A549 treated with DMSO at 1 μM for 4 hours (cell line): ENCODE measurements at places on chromosomes 2 and 18. TPM values are rescaled to one million over a fixed set of nuclear protein-coding genes. Genes with fewer than 3 reads are reported as not detected.

SCYGR4 gene
- not detected in 5 replicates for total RNA-seq

HOXD1 gene
- 0.12 to 0.28 TPM (median 0.26 TPM) in 5 replicates for total RNA-seq

SERPINB12 gene
- total RNA-seq, result not detected in 5 replicates

TGIF1 gene
- total RNA-seq, result 126 to 170 TPM (median 162 TPM) in 5 replicates

ACVR1C gene
- total RNA-seq, result 0.01 to 0.07 TPM in 2 of 5 replicates, not detected in the others

FLACC1 gene
- 0.14 to 0.45 TPM in 2 of 5 replicates, not detected in the others for total RNA-seq

ACMSD gene
- not detected in 5 replicates for total RNA-seq

KIF1A gene
- 0.62 to 0.84 TPM (median 0.78 TPM) in 5 replicates for total RNA-seq

FTCDNL1 gene
- total RNA-seq, result 2.2 to 3.0 TPM (median 2.6 TPM) in 5 replicates

ADD2 gene
- total RNA-seq, result 23.1 to 29.2 TPM (median 25.3 TPM) in 5 replicates

SERPINB4 gene
- total RNA-seq, result 0.12 to 0.28 TPM (median 0.18 TPM) in 5 replicates

NXPH2 gene
- not detected in 5 replicates for total RNA-seq

RAPGEF4 gene
- total RNA-seq, result 0.16 to 0.35 TPM (median 0.21 TPM) in 5 replicates

CHST10 gene
- total RNA-seq, result 15.8 to 18.2 TPM (median 17.2 TPM) in 5 replicates
